ENCODE measurements at places on chromosomes 1 and 21.

DNA sequence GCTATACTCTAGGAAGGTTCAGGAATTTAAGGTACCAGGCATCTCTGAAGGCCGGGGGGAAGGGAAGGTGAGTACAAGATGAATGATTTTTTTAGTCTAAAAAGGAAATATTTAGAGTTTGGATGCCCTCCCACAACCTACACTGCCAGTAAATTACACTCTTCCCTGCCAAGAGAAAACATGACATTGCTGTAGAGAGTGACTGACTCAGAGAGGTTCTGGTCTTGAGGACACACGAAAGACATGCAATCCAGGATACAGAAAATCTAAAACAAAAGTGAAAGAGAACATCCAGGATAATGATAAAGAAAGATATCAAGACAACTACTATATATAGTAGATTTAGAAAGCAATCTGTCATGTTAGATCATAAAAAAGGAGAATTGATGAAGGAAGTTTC, 200.5 kb downstream of the TYW3 start:
- no peak for DNase-seq

DNA sequence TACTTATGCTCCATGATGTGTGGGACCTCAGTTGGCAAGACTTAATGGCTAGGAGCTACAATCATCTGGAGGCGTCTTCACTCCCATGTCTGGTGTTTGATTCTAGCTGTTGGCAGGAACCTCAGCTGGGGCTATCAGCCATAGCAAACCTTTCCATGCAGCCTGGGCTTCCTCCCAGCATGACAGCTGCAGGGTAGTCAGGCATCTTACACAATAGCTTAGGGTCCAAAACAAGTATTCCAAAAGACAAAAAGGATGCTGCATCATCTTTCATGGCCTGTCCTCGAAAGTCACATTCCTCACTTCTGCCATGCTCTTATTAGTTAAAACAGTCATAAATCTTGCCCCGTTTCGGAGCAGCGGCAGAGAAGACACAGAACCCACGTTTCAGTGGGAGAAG, 90.9 kb downstream of the LRRC8C start:
- DNase-seq = no peak

- no peak for DNase-seq
Observed at GRCh38 chr1:187759825-187760333, 931.1 kb downstream of the PLA2G4A start.

GRCh38 chr1:229114315-229114714, 156.6 kb upstream of the RAB4A start:
- DNase-seq = no peak

- no peak for DNase-seq
Observed at GRCh38 chr21:29520171-29520570, 221.4 kb downstream of the BACH1 start.
